Activated naive CD4-positive, alpha-beta T cell treated with anti-CD3 and anti-CD28 coated beads, Interleukin-2, amount 50 U/mL, for 72 hours (primary cell): ENCODE measurements at places on chromosomes 2 and 18. TPM values are rescaled to one million over a fixed set of nuclear protein-coding genes. Genes with fewer than 3 reads are reported as not detected.

DNA sequence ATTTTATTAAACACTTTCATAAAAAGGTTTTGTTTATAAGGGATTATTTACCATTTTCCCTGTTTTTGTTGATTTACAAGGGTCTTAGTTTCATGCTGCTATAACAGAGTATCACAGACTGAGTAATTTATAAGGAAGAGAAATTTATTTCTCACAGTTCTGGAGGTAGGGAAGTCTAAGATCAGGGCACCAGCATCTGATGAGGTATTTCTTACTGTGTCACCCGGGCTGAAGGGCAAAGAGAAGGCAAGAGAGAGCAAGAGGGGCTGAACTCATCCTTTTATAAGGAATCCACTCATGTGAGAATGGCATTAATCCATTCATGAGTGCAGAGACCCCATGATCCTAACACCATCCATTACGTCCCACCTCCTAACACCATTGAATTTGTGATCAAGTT, 160.0 kb upstream of the SLC39A10 start:
- DNase-seq: no peak

- DNase-seq: no peak
Measured at GRCh38 chr2:240731178-240731545, 39.5 kb downstream of the AQP12A start.

DNA sequence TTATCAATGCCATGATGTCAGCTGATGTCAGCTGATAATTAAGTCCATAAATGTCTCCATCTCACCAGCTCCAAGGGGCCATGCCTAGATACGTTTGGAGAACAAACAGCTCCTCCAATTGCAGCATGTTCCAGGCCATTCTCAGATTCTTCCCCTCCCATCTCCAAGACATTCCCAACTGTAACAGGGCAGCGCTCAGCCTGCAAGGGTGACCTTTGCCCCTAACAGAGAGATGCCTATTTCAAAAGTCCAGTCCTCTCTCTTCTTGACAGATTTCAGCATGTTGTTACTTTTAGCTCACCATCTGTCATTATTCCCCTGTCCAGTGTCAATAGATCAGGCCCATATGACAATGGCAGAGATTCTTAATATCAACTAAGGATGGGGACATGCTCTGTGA, 9.9 kb downstream of the PSD4 start:
- no peak for DNase-seq

- DNase-seq: no peak
Measured at GRCh38 chr2:75556679-75557366, 3.9 kb downstream of the EVA1A start.

DNA sequence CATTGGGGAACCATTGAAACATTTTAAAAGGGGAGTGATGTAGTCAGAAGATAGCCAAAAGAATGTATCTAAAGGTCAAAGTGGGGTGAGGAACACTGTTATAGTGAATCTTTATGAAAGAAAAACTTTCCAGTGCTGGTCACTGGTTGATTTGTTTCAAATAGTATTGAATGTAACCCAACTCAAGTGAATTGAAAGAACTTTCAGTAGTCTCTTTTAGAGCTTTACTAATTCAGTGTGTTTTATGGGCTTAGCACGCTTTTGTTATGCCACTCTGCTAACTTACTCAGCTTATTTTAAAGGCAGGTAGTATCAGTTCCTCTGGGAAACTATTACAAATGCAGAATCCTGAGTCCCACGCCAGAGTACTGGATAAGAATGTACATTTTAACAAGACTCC, 57.3 kb downstream of the GTF2A1L start:
- DNase-seq: no peak

- DNase-seq: no peak
Measured at GRCh38 chr2:88601286-88601685, 26.0 kb downstream of the EIF2AK3 start.

DNA sequence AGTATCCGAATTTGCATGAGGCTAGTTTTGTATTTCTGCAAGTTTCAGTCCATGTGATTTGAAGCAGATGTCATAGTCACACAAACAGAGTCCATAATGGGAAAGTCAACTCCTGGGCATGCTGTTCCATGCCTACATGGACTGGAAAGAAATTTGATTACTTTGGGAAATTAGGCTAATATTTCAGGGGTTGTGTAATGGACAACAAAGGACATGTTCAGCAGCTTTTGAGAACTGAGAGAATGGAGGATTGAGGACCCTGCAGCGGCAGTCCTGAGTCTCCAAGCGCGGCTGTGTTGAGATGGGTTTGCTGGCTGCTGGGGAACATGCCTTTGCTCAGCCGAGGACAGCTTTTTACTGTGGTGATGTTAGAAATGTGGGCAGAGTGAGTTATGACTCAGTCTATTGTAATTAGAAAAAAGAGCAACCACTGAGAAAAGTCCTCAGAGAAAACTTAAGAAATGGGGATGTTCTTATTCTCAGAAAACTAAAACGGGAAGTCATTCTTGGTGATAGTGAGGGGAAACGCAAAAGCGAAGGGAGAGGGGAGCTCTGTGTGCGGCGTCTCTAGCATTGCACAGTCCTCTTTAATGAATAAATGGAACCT, 149.2 kb downstream of the FAM210A start:
- no peak for DNase-seq

- no peak for DNase-seq
Measured at GRCh38 chr2:173235947-173236803, 118.5 kb upstream of the CDCA7 start.

GRCh38 chr2:142944721-142945120, 67.3 kb downstream of the KYNU start:
- no peak for DNase-seq

DNA sequence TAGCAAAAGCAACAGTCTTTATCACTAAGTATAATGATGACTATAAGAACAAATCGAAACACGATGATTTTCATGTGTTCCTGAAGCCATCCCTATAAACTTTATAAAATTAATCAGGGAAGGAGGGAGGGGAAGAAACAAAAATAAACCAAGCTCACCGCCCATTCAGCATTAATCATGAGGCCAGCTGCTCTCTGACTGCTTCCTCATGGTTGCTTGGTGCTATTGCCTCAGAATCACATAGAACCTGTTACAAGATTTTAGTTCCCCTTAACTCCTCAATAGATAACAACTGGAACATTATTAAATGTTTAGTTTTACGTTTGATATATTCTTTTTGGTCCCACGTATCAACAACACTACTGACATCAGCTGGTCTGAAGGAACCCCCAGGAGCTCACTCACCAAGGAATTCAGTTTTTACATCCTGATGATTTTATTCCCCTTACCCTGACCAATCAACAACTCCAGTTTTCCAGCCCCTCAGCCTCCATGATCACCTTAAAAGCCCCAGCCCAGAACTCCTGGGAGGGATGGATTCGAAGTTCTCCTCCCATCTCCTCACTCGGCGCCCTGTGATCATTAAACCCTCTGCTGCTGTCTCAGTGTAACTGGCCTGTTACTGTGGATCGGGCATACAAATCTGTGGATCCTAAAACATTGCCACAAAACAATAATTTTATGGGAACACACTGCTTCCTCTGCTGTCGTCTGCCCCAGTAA, 10.6 kb upstream of the HNRNPLL start:
- DNase-seq: no peak

DNA sequence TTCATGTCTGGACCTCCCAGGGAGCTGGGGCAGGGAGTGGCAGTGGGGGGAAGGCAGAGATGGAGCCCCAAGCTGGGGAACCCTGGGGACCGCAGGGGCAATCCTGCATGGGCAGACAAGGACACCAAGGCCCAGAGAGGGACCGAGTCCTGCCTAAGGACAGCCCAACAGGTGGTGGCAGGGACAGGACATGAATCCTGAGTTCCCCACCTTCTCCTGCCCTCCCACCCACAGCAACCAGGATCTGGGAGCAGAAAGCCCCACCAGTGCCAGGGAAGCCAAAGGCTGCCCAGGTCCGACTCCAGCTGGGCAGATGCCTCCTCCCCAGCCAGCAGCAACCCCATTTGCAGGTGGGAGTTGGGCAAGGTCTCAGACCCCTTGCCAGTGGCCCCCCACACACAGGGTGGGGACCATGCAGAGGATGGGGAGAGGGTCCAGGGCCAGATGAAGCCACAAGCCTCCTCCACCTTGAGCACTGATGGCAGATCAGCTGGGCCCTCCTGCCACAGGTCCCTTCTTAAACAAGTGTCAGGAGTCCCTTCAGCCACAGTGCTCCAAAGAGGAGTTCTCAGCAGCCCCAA, 6.3 kb downstream of the ADRA2B start:
- no peak for DNase-seq

- peak; percentile 13 for DNase-seq
Measured at GRCh38 chr2:121735518-121736074, 1.1 kb downstream of the NIFK start.

DNA sequence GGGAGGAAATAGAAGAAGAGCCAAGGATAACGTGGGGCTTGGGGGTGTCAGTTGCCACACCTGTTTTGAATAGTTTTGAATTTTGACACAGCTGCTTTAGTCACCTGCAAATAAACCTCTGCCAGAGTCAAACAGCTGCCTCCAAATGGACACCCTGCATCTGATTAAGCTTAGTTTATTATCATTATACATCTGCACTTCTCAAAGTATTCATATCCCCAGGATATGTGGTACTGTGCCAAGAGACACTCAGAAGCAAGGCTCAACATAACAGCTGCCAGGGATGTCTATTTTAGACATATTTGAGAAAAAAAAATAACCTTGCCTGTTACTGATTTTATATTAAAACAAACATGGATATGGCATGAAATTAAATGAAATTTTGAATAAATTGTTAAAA, 122.5 kb upstream of the WDR75 start:
- DNase-seq: no peak

DNA sequence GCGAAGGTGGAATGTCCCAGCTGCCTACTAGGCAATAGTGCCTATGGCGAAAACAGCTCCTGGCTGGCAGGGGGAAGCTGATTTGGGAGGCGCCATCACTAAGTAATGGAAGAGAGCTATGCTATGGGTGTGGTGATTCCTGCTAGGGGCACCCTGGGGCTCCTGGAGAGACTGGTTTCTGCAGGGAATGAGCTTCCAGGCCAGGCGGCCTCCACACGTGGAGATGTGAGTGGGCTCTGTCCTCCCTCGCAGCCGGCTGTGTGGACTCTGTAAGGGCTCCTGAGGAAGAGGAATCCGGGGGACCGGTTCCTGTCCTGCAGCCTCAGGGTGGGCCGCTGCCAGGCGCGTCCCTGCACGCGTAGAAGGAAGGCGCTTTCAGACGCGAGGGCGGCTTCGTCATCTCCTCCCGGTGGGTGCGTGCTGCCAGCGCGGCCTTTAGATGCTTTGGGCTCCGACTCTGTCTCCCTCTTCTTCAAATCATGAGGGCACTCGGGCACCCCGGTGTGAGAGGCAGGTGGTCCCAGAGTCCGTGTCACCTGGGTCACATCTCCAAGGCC, 55.5 kb upstream of the ANKRD62 start:
- peak; percentile 27 for DNase-seq

DNA sequence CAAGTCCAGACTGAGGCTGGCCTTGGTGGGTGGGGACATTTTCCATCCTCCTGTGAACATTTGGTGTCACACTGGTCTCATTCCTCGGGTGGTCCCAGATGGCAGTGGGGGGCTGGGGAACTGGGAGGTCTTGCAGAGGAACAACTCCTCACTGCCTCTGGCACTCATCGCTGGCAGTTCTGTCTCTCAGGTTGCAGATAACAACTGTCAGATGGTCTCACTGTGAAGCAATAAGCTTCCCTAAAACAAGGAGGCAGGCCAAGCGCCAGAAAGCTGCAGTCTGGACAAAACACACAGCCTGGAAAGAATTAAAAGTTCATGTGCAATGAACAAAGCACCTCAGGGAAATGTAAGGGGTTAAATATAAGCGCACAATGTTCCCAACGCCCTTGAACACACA, 78.1 kb downstream of the IRS1 start:
- DNase-seq: no peak

The GALNT13 gene
- 0.14 TPM for total RNA-seq

The PTPRN gene
- total RNA-seq: 3.1 TPM

The GALR1 gene
- not detected for total RNA-seq

The DQX1 gene
- total RNA-seq: 2.3 TPM

The WNT6 gene
- total RNA-seq: not detected

The BUB1 gene
- total RNA-seq: 143 TPM

The ST8SIA3 gene
- not detected for total RNA-seq

The SP5 gene
- total RNA-seq: not detected

The THSD7B gene
- not detected for total RNA-seq

The PAX3 gene
- total RNA-seq: not detected
